ENCODE measurements at places on chromosomes 3 and 15. TPM values are rescaled to one million over a fixed set of nuclear protein-coding genes. Genes with fewer than 3 reads are reported as not detected.

The CNTN3 gene
- total RNA-seq = 37.9 TPM

The RASGRP1 gene
- total RNA-seq = 31.0 TPM

The CASR gene
- 0.31 TPM for total RNA-seq

The DPPA2 gene
- total RNA-seq = not detected

The SPINK8 gene
- not detected for total RNA-seq

The PLIN1 gene
- 0.31 TPM for total RNA-seq

The CCRL2 gene
- 1.9 TPM for total RNA-seq

The BCL2A1 gene
- not detected for total RNA-seq

The MORC1 gene
- not detected for total RNA-seq
